ENCODE measurements at places on chromosomes 5 and 9.

DNA sequence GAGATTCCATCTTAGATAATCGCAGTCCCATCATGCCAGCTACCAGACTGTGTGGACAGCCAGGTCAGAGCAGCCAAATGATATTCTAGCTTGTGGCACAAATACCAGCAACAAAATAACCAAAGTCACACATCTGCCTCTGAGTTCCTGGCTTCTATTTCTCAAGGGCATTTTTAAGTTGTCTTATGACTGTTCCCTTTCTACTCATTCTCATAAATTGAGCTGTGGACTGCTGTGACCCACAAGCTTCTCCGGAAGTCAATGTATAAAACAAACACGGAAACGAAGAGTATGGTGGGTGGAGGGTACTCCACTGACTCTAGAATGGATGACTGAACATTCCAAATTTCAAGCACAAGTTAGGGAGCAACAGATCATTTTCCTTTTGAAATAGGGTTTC lies 43.9 kb downstream of the PDCD1LG2 start:
- no peak for DNase-seq

DNA sequence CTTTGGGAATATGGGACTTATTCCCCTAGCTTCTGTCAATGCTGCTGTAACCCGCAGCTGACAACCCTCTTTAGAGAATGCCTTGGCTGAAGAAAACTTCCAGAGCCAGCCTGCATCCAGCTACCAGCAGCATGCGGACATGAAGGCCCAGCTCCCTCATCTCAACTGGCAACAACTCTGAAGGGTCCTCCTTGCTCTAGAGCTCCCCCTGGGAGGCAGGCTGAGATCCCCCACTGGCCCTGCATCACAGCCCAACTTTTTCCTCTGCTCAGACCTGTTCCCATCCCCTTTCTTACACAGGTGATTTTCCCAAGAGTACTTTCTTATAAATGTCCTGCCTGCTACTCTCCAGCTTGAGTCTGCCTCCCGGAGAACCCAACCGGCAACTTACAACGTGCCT lies 18.7 kb upstream of the WNT8A start:
- DNase-seq: no peak

GRCh38 chr5:158060212-158060611 lies 201.3 kb upstream of the CLINT1 start:
- DNase-seq: no peak

GRCh38 chr5:177576169-177576568 lies 15.8 kb upstream of the TMED9 start:
- DNase-seq: no peak

DNA sequence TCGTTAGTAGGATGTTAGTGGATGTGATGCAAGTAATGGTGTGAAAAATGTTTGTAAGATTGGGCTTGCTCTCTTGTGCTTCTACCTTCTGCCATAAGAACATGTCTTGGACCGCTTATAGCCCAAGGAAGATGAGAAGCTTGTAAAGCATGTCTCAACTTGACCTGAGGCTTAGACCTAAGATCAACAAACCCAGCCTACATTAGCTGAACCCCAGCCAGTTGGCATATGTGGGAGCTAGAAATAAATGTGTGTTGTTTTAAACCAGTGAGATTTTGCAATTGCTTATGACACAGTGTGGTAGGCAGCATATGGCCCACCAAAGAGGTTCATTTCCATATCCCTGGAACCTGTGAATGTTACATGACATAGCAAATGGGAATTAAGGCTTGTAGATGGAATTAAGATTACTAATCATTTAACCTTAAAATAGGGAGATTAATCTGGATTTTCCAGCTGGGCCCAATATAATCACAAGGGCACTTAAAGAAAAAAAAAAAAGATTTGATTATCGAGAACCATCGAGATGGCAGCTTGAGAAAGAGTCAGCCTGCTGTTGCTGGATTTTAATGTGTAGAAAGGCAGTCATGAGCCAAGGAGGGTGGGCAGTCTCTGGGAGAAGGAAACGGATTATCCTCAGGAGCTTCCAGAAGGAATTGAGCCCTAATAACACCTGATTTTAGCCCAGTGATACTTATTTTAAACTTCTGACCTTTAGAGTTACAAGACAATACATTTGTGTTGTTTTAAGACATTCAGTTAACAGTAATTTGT lies 27.3 kb upstream of the EDIL3 start:
- no peak for DNase-seq

DNA sequence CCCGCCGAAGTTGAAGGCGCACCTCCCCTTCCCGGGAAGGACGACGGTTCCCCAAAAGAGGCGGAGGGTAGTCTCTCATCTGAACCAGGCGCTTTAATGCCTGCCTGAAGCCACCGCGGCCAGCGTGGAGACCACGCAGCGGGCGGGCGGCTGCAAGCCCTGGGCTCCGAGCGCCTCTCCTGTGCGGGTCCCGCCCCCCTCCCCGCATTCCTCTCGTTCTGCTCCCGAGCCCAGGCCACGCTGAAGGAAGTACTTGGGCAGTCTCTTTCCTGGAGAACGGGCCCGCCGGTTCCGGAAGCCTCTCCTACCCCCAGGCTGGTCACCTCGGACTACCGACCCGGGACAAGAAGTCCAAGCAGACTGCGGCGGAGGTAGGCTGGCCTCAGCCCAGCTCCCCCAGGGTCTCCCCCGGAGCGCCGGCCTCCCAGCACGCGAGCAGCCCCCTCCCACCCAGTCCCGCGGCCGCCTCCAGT lies 571 bp downstream of the PPIC start:
- DNase-seq: no peak

- DNase-seq: no peak
Observed at GRCh38 chr9:136584401-136584932, 38.6 kb upstream of the NOTCH1 start.

- DNase-seq: no peak
Observed at GRCh38 chr5:94692581-94692980, 74.1 kb downstream of the SLF1 start.

Measured in caudate nucleus (tissue), 63 donors.